Hair follicular keratinocyte (primary cell): ENCODE measurements at places on chromosomes 13 and 19. TPM values are rescaled to one million over a fixed set of nuclear protein-coding genes. Genes with fewer than 3 reads are reported as not detected.

Gene ZNF723
- not detected in 2 replicates for total RNA-seq

Gene RXFP2
- total RNA-seq, result not detected in 2 replicates

Gene CCDC8
- 16.8 and 27.7 TPM in 2 replicates for total RNA-seq

Gene ZNF497
- total RNA-seq, result 0.86 and 1.3 TPM in 2 replicates

Gene ADAT3
- 4.8 and 5.1 TPM in 2 replicates for total RNA-seq

Gene ZSCAN4
- not detected in 2 replicates for total RNA-seq

Gene CPAMD8
- 2.1 and 3.7 TPM in 2 replicates for total RNA-seq

Gene ZNF773
- total RNA-seq, result 6.4 and 11.6 TPM in 2 replicates

Gene ZNF616
- 3.7 and 5.3 TPM in 2 replicates for total RNA-seq

Gene KLK10
- total RNA-seq, result 10.3 and 11.7 TPM in 2 replicates

Gene MRPS31
- 19.4 and 24.8 TPM in 2 replicates for total RNA-seq

Gene RELB
- 20.6 and 35.7 TPM in 2 replicates for total RNA-seq

Gene HSH2D
- total RNA-seq, result 0.04 TPM in 1 of 2 replicates, not detected in the other

Gene MARCHF2
- 52.5 and 80.2 TPM in 2 replicates for total RNA-seq

Gene ZNF527
- total RNA-seq, result 1.2 and 1.6 TPM in 2 replicates

Gene ZNF541
- not detected in 2 replicates for total RNA-seq

Gene DENND1C
- 0.11 TPM in 1 of 2 replicates, not detected in the other for total RNA-seq

Gene FGF9
- total RNA-seq, result under 0.01 TPM in 1 of 2 replicates, not detected in the other

Gene CYP4F12
- not detected in 2 replicates for total RNA-seq

Gene WDR88
- total RNA-seq, result not detected in 2 replicates

Gene PPP1R12C
- total RNA-seq, result 26.6 and 38.4 TPM in 2 replicates

Gene RFX1
- total RNA-seq, result 2.6 and 2.8 TPM in 2 replicates

Gene RUBCNL
- 0.65 and 0.78 TPM in 2 replicates for total RNA-seq

Gene TNNT1
- total RNA-seq, result 44.4 and 145 TPM in 2 replicates

Gene ARRDC2
- 6.4 and 8.2 TPM in 2 replicates for total RNA-seq

Gene TYROBP
- not detected in 2 replicates for total RNA-seq

Gene URAD
- not detected in 2 replicates for total RNA-seq

Gene ZNF8
- total RNA-seq, result 2.4 and 4.3 TPM in 2 replicates

Gene OSCAR
- total RNA-seq, result 0.70 and 1.7 TPM in 2 replicates

Gene ZNF583
- 0.70 and 3.7 TPM in 2 replicates for total RNA-seq

Gene SIAH3
- total RNA-seq, result 0.04 and 0.08 TPM in 2 replicates

Gene LGALS7B
- 235 and 1,076 TPM in 2 replicates for total RNA-seq

Gene RSPH6A
- total RNA-seq, result not detected in 2 replicates

Gene GSX1
- not detected in 2 replicates for total RNA-seq

Gene SIGLEC9
- not detected in 2 replicates for total RNA-seq

Gene SYT5
- 0.04 and 2.2 TPM in 2 replicates for total RNA-seq

Gene PSG6
- total RNA-seq, result not detected in 2 replicates

Gene USHBP1
- not detected in 2 replicates for total RNA-seq

Gene ETV2
- total RNA-seq, result 0.23 and 3.9 TPM in 2 replicates

Gene OR7A10
- not detected in 2 replicates for total RNA-seq

Gene TMEM86B
- total RNA-seq, result 0.95 and 1.6 TPM in 2 replicates

Gene FFAR2
- total RNA-seq, result not detected in 2 replicates

Gene OR10H1
- total RNA-seq, result not detected in 2 replicates

Gene ATP4A
- total RNA-seq, result not detected in 2 replicates
